ENCODE measurements at places on chromosomes 2 and 18. TPM values are rescaled to one million over a fixed set of nuclear protein-coding genes. Genes with fewer than 3 reads are reported as not detected.

Gene CDH20
- total RNA-seq: 0.21 TPM

Gene RAB6C
- total RNA-seq: not detected

Gene SLC9A4
- total RNA-seq: 0.12 TPM

Gene CDK15
- total RNA-seq: not detected

Gene INPP1
- total RNA-seq: 3.0 TPM

Gene DCTN1
- total RNA-seq: 78.5 TPM

Gene HOXD11
- not detected for total RNA-seq

Gene SP9
- not detected for total RNA-seq

Gene SOS1
- 65.2 TPM for total RNA-seq

DNA sequence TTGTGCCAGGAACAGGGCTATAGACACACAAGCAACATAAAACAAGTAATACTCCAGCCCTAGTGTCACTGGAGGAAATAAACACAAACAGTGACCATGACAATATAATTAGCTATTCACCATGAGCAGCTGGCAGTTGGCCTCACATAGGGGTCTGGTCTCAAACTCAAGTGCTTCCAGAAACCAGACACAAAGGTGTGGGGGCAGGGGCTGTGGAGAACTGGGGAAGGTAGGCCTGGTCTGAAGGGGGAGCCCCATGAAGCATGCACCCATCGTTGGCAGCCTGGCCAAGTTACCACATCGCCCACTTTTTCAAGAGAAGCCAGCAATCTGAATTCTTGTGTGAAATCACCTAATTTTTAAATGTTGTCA, 49.5 kb upstream of the SP3 start:
- H3K27me3 ChIP-seq: peaks cover 18% of the 10 kb centered on the region
- no peak for DNase-seq
- H3K27ac ChIP-seq: no peak overlapping the region
- peaks cover 14% of the 10 kb centered on the region for H3K4me1 ChIP-seq

DNA sequence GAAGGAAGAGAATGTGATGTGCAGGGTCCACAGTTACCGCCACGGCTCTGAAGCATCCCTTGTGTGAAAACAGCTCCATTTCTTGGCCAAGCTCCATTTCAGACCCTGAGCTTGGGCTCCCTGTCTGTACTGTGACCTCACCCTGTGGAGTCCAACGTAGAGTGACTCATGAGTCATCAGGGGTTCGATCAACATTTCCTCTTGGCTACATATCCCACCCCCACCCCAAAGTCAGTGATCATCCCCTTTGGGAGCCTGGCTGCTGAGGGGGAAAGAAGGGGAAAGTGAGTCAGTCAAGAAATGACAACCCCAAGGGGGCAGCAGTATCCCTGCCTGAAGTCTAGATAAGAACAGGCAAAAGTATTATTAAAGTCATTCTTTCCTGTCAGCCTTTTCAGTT, 62.2 kb downstream of the PAPOLG start:
- peaks cover 32% of the 10 kb centered on the region for H3K4me1 ChIP-seq
- peaks cover 6% of the 10 kb centered on the region for H3K27me3 ChIP-seq
- DNase-seq: no peak
- H3K36me3 ChIP-seq: no peaks in the 10 kb centered on the region

DNA sequence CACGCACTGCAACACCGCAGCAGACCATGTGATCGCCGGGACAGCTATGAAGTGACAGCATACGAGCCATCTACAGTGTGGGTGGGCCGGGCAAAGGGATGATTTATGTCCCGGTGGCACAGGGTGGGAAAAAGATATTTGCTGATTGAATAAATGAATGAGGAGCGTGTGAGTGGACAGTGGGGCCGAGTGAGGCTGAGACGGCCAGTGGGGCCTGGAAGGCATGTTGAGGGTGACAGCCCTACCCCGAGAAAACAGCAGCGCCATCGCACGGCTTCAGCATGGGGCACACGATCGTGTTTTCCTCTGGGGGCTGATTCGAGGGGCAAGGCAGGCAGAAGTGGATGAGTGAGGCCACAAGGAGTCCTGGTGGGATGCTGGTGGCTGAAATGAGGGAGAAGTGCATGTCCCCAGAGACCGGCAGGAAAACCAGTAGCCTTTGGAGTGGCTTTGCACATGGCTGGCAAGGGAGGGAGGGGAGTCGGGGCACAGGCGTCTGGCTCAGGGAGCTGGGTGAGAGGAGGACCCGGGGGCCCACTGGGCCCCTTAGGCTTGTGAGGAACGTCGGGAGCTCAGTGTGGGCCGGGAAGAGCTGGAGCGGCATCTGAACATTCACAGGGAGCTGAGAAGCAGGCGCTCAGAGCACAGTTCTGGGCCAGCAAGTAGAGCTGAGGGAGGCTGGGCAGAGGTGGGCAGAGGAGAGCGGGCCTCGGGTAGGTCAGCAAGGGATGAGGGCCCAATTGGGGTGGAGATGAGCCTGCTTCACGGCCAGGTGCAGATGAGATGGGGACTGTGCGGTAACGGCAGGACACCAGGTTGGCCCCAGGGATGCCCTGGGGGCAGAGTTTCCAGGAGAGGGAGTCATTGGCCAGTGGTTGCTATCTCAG, 32.1 kb upstream of the MAL start:
- no peaks in the 10 kb centered on the region for H3K36me3 ChIP-seq
- DNase-seq: no peak
- no peaks in the 10 kb centered on the region for H3K4me1 ChIP-seq
- peaks cover 48% of the 10 kb centered on the region for H3K27me3 ChIP-seq
- no peak overlapping the region for H3K27ac ChIP-seq

- H3K27me3 ChIP-seq: no peaks in the 10 kb centered on the region
- H3K4me3 ChIP-seq: no peak overlapping the region
- no peaks in the 10 kb centered on the region for H3K4me1 ChIP-seq
- no peak for DNase-seq
Measured at GRCh38 chr18:35311496-35311895, 21.5 kb upstream of the ZSCAN30 start.

DNA sequence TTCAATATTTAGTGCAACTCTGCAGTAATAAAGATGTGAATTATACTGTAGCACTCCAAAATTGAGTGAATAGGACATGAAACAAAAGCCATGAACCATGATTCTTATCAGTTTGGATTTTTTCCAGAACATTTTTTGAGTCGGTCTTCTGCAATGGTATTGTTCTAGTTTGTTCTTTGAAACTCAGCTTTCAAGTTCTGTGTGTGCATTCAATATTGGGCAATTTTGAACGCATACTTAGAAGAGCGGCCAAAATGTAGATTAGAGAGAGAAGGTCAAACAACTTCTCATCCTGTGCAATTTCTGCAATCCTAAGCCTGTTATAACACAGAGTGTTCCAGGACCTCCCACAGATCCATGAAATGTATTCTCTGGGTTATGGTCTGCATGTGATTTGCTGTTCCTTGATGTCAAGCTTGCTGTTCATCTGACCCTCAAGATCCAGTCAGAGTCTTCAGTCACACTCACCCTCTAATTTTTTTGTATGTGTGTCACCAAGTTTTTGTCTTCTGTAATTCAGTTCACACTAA, 48.3 kb downstream of the TSPYL6 start:
- no peak overlapping the region for H3K4me3 ChIP-seq
- no peak for DNase-seq
- H3K36me3 ChIP-seq: peaks cover 5% of the 10 kb centered on the region
- peaks cover 12% of the 10 kb centered on the region for H3K4me1 ChIP-seq

- no peak for DNase-seq
- peaks cover 2% of the 10 kb centered on the region for H3K4me1 ChIP-seq
- H3K4me3 ChIP-seq: peak overlapping the region; percentile 81
Measured at GRCh38 chr18:76620321-76621170, 125.5 kb upstream of the ZNF516 start.

GRCh38 chr2:101781791-101782426, 84.4 kb downstream of the MAP4K4 start:
- H3K4me1 ChIP-seq: peaks cover 64% of the 10 kb centered on the region
- peak overlapping the region; percentile 83 for H3K4me3 ChIP-seq
- H3K36me3 ChIP-seq: no peaks in the 10 kb centered on the region
- H3K27ac ChIP-seq: peak overlapping the region; percentile 61
- no peak for DNase-seq
- H3K27me3 ChIP-seq: no peaks in the 10 kb centered on the region

GRCh38 chr18:58792086-58792485, 72.6 kb upstream of the ZNF532 start:
- H3K27me3 ChIP-seq: peaks cover 17% of the 10 kb centered on the region
- no peaks in the 10 kb centered on the region for H3K36me3 ChIP-seq
- DNase-seq: no peak

- peaks cover 2% of the 10 kb centered on the region for H3K36me3 ChIP-seq
- no peaks in the 10 kb centered on the region for H3K27me3 ChIP-seq
- DNase-seq: no peak
- H3K4me1 ChIP-seq: no peaks in the 10 kb centered on the region
Measured at GRCh38 chr2:225270861-225271260, 128.6 kb upstream of the NYAP2 start.

GRCh38 chr2:134070281-134070741, 183.6 kb upstream of the MGAT5 start:
- no peaks in the 10 kb centered on the region for H3K4me1 ChIP-seq
- no peaks in the 10 kb centered on the region for H3K36me3 ChIP-seq
- DNase-seq: no peak
- H3K27ac ChIP-seq: no peak overlapping the region
- H3K27me3 ChIP-seq: peaks cover 8% of the 10 kb centered on the region

DNA sequence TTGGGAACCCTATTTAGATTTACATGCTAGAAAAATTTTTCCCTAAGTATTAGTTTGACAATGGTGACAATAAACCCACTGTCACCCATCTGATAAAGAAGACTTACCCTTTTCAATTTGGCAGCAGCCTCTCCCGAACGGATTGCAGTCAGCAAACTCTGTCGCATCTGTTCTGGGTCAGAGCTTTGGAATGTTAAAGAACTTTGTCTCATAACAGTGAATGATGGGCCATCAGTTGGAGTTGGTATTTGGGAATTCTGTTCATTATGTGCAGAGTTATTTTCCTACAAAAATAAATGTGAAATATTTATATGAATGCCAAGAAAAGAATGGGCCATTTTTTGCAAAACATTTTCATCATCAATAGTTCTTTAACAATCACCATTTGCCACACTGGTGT, 70.8 kb upstream of the GRB14 start:
- no peaks in the 10 kb centered on the region for H3K36me3 ChIP-seq
- H3K4me1 ChIP-seq: no peaks in the 10 kb centered on the region
- no peak for DNase-seq
- H3K27ac ChIP-seq: no peak overlapping the region
- H3K4me3 ChIP-seq: no peak overlapping the region

Data from T-helper 17 cell (primary cell).